ENCODE measurements at places on chromosomes 1 and 21. TPM values are rescaled to one million over a fixed set of nuclear protein-coding genes. Genes with fewer than 3 reads are reported as not detected.

DNA sequence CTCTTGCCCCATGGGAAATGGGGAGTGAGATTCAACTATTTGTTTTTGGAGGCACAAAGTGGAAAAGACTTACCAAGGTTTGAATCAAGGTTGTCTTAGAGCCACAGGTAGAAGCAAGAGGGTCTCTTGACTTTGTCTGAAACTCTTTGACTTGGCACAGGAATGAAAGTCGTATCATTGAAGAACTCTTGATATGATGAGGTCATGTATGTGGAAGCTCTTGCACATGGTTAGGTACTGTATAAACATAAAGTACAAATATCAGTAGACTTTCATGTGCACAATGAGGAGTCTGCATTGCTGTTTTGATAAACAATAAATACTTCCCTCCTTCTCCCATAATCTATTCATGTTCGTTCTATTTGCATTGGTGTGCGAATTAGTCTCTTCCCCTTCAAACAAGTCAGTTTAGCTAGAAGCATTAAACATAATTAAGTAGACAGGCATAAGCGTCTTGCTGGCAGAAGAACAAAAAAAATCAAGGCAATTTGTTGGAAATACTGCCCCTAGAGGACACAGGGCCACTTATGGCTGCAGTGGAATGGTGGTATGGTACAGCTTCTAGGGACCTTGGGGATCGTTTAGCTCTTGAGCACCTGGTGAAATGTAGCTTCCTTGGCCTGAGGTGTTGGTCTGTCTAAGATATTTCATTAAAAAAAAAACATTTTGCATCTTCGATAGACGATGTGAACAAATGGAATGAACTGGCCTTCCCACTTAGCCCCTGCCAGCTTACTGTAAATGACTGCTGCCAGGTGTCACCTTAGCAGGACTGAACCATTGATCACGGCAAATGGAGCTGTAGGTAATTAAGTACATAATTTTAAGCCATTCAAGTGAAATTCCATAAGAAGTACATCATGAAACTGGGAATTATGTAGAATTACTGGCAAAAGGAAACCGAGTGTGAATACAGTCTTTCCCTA lies 218.0 kb upstream of the GALNT2 start:
- DNase-seq = no peak

- DNase-seq = no peak
Measured at GRCh38 chr1:93972341-93972740, 63.1 kb upstream of the GCLM start.

DNA sequence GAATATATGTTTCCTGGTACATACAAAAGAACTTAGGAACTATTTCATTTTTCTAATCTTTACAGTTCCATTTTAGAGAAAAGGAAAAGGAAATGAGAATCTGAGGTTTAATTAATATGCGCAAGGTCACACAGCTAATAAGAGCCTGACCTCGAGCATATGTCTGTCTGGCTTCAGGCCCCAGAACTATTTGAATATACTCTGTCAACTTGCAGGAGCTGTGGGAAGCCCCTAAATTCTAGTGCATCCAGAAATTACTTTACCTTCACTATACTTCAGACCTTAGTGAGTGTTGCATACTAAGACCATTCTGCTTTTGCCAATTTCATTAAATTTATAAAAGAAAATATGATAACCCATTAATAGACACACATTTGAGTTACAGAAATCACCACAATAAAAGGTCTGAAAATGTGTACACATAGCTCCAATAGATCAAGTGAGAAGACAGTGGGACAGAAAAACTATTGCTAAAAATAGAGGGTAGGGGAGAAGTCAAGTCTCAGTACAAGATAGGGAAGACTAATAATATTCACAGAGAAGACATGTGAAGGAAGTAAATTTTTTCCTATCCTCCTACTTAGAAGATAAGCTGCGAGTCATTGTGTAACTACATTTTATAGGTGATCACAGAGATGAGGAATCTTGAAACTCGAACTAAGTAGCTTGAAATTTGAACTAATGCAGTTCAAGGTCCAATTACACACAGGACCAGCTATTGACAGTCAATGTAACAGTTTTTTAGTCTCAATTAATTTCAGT lies 3.8 kb downstream of the RGS13 start:
- no peak for DNase-seq

DNA sequence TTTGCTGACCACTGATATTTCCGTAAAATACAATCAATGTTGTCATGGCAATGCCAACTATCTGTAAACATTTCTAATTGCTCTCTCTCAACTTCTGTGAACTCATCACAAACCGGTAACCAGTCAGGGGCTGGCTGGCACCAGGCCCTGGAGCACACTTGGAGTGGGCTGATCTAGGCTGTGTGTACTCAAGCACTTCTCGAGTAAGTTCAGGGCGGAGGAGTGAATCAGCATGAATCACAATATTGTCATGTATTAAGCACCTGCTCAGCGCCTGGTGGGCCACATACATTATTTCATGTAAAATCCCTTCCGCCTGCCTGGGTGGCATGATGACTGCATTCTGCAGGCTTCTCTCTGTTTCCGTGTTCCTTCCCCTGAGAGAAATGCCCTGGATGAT lies 212.4 kb downstream of the FOXD2 start:
- no peak for DNase-seq

DNA sequence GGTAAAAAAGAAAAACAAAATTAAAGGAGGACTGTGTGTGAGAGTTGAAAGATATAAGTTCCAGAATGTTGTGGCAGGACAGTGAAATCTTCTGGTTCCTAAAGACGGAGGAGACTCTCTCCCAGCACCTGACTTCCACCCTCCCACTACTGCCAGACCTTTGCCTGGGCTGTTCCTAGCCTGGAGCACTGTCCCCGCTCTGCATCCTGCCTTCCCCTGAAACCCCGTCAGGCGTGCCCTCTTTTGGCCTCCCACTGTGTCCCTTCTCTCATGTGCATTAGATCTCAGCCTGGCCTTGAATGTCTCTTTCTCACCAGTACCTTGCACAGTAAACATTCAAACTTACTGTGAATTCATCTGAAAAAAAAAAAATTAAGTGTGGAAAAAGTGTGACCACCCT lies 74.1 kb downstream of the VPS26C start:
- DNase-seq = no peak

FCRL6 gene
- 0.29 TPM for polyA plus RNA-seq

ADGRL4 gene
- 18.6 TPM for polyA plus RNA-seq

ACTA1 gene
- polyA plus RNA-seq = 1.6 TPM
